ENCODE measurements at places on chromosomes 6 and 20.
A peak's percentile ranks its signal among the peaks of the same experiment; 100 is the strongest.

DNA sequence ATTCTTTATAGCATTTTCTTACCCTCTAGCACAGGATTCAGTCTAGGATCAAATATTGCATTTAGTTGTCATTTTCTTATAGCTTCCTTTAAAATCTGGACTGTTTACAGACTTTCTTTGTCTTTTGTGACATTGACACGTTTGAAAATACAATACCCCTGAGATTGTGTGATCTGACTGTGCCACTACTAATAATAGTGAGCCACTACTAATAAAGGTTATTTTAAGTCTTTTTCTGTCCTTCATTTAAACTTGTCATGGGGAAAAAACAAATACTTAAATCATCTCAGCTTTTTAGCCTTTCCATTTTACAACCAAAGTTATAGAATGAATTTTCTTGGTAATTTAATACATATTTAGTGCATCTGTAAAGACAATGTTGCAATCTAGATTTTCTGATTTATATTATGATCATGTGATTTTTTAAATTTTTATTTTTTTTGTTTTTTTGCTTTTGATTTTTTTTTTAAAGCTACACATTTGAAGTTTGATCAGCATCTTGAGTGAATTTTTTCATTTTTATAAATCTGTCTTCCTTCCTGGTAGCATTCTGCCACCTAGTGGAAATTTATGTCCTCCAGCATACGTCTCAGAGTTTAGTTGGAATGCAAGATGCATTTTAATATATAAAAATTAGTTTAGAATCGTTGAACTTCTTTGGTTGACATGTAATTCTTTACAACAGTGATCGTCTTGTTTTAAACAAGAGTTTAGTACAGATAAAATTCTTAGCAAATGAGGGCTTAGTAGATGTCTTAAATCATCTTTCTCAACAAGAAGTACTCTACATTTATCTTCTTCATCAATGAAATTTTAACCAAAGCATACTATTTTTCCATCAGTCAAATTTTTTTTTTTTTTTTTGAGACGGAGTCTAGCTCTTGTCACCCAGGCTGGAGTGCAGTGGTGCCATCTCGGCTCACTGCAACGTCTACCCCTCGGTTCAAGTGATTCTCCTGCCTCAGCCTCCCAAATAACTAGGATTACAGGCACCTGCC is 119.4 kb downstream of the NCOA3 start:
- peak; percentile 60 for DNase-seq

DNA sequence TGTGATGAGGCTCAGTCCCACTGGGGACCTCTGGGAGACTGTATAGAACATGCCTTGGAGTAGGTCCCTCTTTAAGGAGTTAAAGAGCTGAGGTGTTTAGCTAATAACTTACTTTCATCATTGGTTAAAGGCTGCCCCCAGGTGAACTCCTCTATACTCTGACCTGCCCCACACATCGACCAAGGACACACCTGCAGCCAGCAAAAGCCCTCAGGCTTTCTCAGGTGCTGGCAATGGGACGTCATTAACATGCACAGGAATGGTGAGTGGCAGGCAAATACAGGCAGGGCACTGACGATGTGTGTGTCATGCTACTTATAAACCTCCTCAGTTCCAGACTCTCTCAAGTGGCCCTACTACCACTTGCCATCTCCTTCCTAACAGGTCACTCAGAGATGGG is 366.4 kb downstream of the KIF16B start:
- no peak for DNase-seq

DNA sequence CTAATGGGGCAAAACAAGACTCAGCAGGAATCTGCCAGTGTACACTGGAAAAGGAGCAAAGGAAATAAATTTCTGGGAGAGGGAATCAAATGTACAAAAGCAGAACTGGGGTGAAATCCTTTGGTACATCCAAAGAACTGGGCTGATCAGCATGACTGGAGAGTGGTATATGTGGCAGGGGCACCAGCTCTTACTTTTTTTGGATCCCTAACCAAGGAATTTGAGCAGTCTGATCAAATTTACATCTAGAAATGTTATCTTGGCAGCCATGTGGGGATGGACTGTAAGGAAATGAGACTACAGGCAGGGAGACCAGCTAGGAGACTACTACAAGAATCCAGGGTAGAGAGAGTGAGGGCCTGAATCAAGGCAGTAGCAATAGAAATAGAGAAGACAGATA is 1.2 kb upstream of the ZSCAN31 start:
- DNase-seq = no peak

GRCh38 chr6:135088818-135089809 is 34.5 kb upstream of the HBS1L start:
- DNase-seq = peak; percentile 8

DNA sequence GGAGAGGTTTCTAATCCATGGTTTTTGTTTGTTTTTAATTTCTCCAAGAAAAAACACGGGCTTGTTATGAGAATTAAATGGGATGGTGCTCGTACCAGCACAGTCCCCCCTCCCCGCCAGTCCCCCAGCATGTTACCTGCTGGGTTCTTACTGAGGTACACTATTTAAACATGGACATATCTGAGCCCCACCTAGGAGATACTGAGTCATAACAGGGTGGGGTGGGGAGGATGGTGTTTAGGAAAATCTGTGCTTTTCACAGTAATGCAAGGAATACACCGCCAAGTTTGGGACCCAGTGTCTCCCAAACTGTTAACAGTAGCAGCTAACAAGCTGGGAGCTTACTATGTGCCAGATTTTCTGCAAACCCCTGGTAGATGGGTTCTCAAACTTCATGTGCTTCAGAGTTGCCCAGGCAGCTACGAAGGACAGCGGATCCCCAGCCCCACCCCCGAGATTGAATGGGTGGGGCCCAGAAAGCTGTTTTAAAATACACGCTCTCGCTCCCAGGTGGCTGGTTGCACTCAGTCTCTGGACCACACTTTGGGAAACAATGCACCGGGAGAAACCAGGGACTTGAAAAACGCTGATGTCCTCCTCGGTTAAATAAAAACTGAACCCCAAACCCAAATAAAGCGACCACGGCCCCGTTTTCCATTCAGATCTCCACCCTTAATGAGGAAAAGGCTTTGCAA is 995 bp downstream of the ZFP64 start:
- no peak for DNase-seq

- DNase-seq = no peak
Measured at GRCh38 chr6:20909621-20910020, 375.4 kb downstream of the CDKAL1 start.

- no peak for DNase-seq
Measured at GRCh38 chr20:17955302-17955701, 13.3 kb downstream of the SNX5 start.

DNA sequence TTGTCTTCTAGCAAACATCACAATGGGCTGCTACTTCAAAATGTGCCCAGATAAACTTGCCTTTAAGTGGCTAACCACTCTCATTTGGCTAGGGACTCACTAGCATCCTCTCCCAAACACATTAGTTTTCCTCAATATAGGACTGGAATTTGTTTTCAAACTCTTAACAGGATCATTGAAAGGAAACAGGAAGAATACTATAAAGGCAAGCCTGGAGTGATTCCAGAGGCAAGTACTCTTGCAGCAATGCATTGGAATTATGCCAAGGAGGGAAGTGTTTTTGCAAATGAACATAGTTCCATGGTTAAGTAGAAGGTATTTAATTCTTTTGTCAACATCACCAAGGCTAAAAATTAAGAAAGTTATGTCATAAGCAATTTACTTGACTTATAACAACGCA is 12.2 kb downstream of the EPHA7 start:
- peak; percentile 24 for DNase-seq

GRCh38 chr20:54221996-54222890 is 14.4 kb downstream of the PFDN4 start:
- DNase-seq = no peak

- DNase-seq = no peak
Measured at GRCh38 chr6:143397227-143398222, 53.0 kb downstream of the ADAT2 start.

Measured in NCI-H1694 treated with DMSO at 0.1 percent for 48 hours (cell line).